ENCODE measurements at places on chromosomes 4 and X. TPM values are rescaled to one million over a fixed set of nuclear protein-coding genes. Genes with fewer than 3 reads are reported as not detected.

The TGIF2LX gene
- not detected for total RNA-seq

The CWH43 gene
- not detected for total RNA-seq

The GPR173 gene
- total RNA-seq: 0.84 TPM

The DCHS2 gene
- not detected for total RNA-seq

The ZNF518B gene
- 34.2 TPM for total RNA-seq

The RBM41 gene
- total RNA-seq: 7.0 TPM

The KCNIP4 gene
- total RNA-seq: not detected

The CTAG1A gene
- total RNA-seq: not detected

The VCX2 gene
- not detected for total RNA-seq

The RAB33A gene
- total RNA-seq: 0.49 TPM

The TMPRSS11B gene
- total RNA-seq: not detected

The LINC00632 gene
- total RNA-seq: 2.3 TPM

The TMPRSS11E gene
- total RNA-seq: not detected

The CT55 gene
- not detected for total RNA-seq

The CD38 gene
- total RNA-seq: 4.5 TPM

The SHOX gene
- 0.10 TPM for total RNA-seq

The CFP gene
- not detected for total RNA-seq

The SMIM43 gene
- 0.20 TPM for total RNA-seq

The PWWP3B gene
- total RNA-seq: not detected

The OTC gene
- total RNA-seq: not detected
